ENCODE measurements at places on chromosomes 16 and 17. TPM values are rescaled to one million over a fixed set of nuclear protein-coding genes. Genes with fewer than 3 reads are reported as not detected.

DNA sequence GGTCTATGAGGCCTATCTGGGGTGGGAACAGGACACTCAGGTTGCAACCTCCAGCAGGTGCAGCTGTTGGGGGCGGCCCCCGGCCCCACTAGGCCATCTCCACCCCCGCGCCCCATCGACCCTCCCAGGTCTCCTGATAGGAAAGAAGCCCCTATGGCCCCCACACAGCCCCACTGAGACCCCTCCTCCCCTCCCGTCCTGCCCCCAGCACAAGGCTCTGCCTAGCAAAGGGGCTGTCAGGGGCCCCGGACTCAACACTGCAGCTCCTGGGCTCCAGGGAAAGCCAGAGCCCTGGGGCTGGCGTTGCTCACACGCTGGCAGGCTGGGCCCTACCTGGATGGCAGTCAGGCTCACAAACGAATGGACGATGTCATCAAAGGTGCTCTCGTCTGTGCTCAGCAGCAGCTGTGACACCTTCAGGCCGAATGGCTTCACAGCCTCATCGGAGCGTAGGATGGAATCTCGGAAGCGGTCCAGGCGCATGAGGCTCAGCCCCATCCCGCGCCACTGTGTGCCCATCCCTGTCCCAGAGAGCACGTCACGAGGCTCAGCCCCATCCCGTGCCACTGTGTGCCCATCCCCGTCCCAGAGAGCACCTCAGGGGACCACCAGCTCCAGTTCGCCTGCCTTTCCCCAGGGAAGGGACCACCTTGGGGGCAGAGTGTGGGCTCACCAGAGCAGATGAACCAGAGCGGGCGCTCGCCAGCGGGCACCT lies 7.3 kb downstream of the FASN start:
- peaks cover under 1% of the 10 kb centered on the region for H3K4me1 ChIP-seq
- DNase-seq: no peak
- peaks cover 32% of the 10 kb centered on the region for H3K36me3 ChIP-seq
- no peaks in the 10 kb centered on the region for H3K27me3 ChIP-seq
- no peak overlapping the region for H3K4me3 ChIP-seq
- no peak overlapping the region for H3K27ac ChIP-seq

Gene GNG13
- not detected for total RNA-seq

Gene TMEM92
- 0.47 TPM for total RNA-seq

Gene FADS6
- not detected for total RNA-seq

Data from activated CD4-positive, alpha-beta T cell treated with anti-CD3 and anti-CD28 coated beads, Interleukin-2, amount 10 ng/mL, durations not matched to agents 24 days and 14 days (primary cell).